ENCODE measurements at places on chromosomes 6 and 20. TPM values are rescaled to one million over a fixed set of nuclear protein-coding genes. Genes with fewer than 3 reads are reported as not detected.

The GCNT2 gene
- 58.3 TPM for total RNA-seq

The FKBP1C gene
- total RNA-seq = 0.36 TPM

The VGLL2 gene
- not detected for total RNA-seq

The TGM3 gene
- total RNA-seq = 0.27 TPM

The DEFB118 gene
- not detected for total RNA-seq

Data from cerebellum (tissue), 4 donors.